ENCODE measurements at places on chromosomes 12 and 14.
A peak's percentile ranks its signal among the peaks of the same experiment; 100 is the strongest.

DNA sequence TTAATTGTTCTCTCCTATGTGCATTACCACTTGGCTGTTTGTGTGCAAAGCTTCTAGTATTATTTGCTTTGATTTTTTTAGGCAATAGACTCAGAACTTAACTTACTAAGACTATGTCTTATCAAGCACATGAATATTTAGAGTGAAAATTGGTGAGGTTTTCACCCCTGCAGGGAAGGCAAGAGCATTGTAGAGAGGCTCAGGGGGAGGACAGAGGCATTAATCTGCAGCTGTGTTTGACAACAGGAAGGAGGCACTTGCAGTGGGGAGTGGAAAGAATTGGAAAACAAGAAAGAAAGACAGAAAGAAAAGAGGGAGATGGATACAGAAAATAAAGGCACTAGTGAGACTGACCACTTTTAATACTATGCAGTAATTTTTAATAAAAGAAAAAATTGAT is 431.6 kb downstream of the PDZRN4 start:
- no peak for DNase-seq

DNA sequence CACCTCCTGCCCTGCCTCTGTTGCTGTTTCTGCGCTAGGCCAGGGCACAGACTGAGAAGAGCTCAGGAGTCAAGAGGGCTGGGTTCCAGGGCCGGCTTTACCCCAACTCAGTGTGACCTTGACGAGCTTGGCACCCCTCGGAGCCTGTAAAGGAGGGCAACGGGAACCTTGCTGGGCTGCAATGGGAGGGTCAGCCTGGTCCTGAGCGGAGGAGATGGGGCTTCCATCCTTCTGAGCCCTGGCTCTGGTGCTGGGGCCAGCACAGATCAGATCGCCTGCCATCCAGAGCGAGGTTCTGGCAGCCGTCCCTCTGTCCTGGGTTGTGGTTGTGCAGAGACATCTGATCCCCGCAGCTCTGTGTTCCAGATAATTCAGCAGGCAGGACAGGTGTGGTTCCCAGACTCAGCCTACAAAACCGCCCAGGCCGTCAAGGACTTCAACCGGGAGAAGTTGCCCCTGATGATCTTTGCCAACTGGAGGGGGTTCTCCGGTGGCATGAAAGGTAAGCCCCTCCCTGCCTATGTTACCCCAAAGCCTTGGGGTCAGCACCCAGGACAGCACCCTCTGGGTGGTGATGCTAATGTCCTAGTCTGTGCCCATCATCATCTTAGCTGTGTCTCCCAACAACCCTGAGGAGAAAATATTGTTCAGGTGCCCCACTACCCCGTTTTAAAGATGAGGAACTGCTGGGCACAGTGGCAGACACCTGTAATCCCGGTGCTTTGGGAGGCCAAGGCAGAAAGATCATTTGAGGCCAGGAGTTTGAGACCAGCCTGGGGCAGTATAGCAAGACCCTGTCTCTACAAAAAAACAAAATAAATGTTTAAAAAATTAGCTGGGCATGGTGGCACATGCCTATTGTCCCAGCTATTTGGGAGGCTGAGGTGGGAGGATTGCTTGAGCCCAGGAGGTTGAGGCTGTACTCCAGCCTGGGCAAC is 50.2 kb downstream of the FOXN4 start:
- DNase-seq: no peak

GRCh38 chr12:18250313-18250916 is 10.9 kb upstream of the PIK3C2G start:
- DNase-seq: peak; percentile 91

GRCh38 chr12:50051101-50051806 is 6.1 kb upstream of the ASIC1 start:
- no peak for DNase-seq

DNA sequence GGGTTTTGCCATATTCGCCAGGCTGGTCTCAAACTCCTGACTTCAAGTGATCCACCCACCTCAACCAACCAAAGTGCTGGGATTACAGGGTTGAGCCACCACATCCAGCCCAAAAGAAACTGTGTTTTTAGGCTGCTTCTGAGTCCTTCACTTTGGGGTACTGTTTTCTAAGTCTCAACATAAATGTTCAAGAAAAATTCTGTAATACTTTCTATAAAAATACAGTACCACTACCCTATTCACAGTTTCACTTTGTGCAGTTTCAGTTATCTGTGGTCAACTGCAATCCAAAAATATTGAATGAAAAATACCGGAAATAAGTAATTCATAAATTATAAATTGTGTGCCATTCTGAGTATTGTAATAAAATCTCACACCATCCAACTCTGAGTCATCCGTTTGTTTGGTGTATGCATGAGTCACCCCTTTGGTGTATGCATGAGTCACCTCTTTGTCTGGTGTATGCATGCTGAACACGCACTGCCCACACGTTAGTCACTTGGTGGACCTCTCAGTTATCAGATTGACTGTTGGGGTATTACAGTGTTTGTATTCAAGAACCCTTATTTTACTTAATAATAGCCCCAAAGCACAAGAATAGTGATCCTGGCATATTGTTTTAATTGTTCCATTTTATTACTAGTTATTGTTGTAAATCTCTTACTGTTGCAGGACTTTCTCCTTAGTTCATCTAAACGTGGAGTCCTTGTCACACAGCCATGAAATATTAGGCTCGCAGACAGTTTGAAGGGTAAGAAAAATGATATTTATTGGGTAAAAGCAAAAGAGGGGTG is 190.2 kb downstream of the FSCB start:
- DNase-seq: no peak

DNA sequence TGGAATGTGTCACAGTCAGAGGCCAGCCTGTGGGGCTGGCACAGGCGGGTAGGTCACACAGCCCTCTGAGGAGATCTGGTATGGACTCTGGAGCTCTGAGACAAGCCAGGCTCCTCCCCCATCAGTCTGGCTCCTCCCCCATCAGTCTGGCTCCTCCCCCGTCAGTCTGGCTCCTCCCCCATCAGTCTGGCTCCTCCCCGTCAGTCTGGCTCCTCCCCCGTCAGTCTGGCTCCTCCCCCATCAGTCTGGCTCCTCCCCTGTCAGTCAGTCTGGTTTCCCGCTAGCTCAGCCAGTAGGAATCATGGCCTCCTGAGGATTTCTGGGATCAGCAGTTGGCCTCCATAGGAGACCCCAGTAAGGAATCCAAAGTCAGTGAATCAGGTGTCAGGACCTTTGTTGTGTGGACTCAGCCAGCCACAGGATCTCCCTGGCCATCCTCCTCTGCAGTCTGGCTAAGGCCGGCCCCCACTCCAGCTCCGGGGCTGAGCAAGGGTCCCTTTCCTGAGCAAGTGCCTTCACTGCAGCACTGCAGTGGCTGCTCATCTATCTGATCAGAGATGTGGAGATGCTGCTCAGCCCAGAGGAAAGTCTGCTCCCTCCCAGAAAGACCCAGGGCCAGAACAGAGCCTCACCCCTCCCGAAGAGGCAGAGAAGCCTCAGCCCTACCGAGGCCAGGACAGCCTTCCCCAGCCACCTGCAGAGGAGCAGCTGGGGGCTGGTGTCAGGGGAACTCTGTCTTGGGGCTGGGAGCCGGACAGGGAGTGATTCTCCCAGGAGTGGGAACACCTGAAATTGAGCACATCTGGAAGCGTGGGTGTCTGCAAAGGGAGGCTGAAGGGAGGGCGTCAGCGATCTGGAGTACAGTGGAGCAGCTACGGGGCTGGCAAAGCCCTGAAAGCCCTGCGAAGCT is 35.7 kb downstream of the IQSEC3 start:
- DNase-seq: no peak

- DNase-seq: peak; percentile 3
Measured at GRCh38 chr12:1250641-1251040, 259.6 kb downstream of the ERC1 start.

DNA sequence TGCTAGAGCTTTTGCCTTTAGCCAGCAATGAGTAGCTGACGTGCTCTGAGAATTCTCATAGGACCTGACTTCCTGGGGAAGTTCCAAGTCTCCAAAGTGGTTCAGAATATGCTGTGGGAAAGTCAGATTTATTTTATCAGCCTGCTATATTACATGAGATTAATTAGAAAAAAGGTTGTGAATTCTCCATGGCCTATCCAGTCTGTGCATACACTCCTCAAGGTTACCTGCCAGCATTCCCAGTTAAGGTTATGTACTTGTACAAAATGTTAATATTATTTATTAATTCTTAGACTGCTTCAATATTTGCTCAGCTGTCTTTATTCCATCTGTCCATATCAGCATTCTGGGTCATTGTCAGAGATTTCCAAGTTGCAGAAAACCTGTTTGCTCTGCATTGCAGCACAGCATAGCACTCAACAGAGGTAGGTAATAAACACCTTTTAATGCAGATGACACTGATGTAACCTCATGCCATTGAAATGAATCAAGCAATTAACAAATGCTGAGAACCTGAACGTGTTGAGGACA is 2.7 kb upstream of the SEL1L start:
- no peak for DNase-seq

DNA sequence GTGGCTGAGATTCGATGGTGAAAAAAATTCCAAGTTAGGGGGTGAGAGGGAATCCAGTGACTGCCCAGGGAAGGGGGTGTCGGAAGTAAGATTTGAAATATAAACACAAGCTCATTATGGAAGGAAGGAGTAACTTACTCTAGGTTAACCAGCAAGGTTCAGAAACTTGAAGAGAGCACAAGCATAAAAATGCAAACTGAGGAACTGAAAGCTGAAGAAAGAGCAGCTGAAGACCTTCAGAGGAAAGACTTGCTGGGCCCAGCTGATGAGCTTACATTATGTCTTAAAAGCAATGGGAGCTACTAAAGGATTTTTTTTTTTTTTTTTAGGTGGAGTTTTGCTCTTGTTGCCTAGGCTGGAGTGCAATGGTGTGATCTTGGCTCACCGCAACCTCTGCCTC is 189.7 kb upstream of the GRIN2B start:
- no peak for DNase-seq

- no peak for DNase-seq
Measured at GRCh38 chr12:20822925-20823324, 12.4 kb downstream of the SLCO1B3 start.

DNA sequence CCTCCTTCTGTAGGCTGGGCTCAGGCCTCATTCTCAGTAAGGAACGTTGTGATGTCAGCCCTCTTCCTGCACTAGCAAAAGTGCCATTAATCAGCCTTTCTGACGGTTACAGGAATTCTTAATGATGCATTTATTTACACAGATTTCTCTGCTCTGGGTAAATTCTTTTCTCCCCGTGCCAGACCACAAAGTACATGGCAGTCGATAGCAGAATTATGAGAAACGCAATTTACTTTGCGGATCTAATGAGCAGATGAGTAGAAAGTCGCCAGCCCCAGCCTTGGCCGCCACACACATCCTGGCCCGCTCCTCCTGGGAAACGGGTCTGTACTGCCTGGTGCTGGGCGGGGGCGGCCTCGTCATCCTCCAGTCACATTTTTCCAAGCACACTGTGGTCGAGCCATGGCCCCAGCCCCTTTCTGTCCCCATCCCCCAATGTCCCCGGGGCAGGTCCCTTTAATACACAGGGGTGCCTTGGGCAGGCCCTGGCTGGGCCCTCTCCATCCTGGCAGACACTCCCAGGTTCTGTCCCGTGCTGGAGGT is 25.9 kb downstream of the NOC4L start:
- peak; percentile 19 for DNase-seq

- peak; percentile 80 for DNase-seq
Measured at GRCh38 chr12:3803865-3804472, 51.1 kb upstream of the CRACR2A start.

GRCh38 chr14:36241183-36241582 is 64.7 kb upstream of the PTCSC3 start:
- no peak for DNase-seq

DNA sequence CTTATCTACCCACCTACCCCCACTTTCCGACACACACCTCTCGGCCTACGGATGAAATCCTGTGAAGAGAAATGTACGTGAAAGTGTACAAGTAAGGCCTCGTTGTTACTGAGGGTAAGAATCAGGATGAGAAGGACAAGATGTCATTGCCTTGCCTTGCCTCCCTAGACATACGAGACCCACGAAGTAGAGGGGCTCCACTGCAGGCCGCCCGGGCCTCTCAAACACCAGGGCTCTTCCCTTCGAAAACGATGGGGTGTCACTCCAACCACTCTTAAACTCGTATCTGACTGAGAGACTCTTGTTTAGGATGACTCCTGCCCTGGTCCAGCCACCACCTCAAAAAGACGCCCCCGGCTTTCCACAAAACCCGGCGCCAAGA is 498 bp downstream of the RACGAP1 start:
- no peak for DNase-seq

- peak; percentile 35 for DNase-seq
Measured at GRCh38 chr12:118103601-118104382, at the start of gene VSIG10. Gene VSIG10, minus strand, starts transcription at chr12:118104011. Its CDS starts 340 bp downstream, at chr12:118103671.

- DNase-seq: peak; percentile 52
Measured at GRCh38 chr14:61280526-61281185, 482 bp downstream of the TMEM30B start.

- DNase-seq: no peak
Measured at GRCh38 chr12:124191024-124191359, 103.9 kb upstream of the RFLNA start.

- no peak for DNase-seq
Measured at GRCh38 chr14:47276931-47277330, 398.5 kb downstream of the MDGA2 start.

DNA sequence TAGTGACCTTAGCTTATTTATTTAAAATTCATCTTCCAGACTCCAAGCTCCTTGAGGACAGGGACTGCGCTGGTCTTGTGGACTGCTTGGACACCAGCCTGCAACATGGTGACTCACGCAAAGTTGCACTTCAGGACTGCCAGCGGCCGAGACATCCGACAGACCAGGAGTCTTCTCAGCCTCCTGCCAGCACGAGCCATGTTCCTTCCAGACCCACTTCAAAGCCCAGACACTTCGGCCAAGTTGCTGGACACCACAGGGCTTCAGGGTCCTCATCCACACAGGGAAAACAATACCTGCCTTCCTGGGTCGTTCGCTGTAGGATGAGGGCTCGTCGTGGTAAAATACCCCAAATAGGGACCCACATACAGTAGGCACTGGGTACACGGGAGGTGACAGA is 88.7 kb downstream of the BCL11B start:
- DNase-seq: no peak

DNA sequence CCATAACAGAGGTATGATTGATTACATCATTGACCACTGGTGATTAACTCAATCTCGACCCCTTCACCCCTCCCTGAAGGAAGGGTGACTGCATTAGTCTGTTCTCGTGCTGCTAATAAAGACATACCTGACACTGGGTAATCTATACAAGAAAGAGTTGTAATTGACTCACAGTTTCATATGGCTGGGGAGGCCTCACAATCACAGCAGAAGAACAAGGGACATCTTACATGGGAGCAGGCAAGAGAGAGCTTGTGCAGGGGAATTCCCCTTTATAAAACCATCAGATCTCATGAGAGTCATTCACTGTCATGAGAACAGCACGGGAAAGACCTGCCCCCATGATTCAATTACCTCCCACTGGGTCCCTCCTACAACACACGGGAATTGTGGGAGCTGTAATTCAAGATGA is 55.9 kb upstream of the TMCC3 start:
- DNase-seq: no peak

DNA sequence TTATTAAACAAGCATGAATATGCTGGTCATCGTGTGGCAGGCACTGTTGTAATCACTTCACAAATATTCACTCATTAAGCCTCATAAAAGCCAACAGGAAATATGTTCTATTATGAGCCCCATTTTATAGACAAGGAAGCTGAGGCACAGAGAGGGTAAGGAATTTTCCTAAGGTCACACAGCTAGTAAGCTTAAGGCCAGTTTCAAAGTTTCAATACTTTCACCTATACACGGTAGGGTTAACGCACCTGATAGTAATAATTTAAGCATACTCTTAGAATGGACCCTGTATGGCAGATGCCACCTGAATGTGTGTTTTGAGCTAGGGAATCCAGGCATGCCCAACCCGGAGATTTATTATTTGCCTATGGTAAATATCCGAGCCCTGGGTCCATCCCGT is 39.8 kb downstream of the EGLN3 start:
- no peak for DNase-seq

- no peak for DNase-seq
Measured at GRCh38 chr12:43054085-43054484, 464.5 kb upstream of the PRICKLE1 start.

- DNase-seq: no peak
Measured at GRCh38 chr14:90576581-90576980, 179.8 kb downstream of the CALM1 start.
